CD4-positive, alpha-beta T cell treated with Interleukin-12 subunit alpha and Interleukin-12 subunit beta, for 1 hour (primary cell): ENCODE measurements at places on chromosomes 2 and 18.

GRCh38 chr2:83874712-83875430, 584.2 kb downstream of the SUCLG1 start:
- DNase-seq, result no peak

DNA sequence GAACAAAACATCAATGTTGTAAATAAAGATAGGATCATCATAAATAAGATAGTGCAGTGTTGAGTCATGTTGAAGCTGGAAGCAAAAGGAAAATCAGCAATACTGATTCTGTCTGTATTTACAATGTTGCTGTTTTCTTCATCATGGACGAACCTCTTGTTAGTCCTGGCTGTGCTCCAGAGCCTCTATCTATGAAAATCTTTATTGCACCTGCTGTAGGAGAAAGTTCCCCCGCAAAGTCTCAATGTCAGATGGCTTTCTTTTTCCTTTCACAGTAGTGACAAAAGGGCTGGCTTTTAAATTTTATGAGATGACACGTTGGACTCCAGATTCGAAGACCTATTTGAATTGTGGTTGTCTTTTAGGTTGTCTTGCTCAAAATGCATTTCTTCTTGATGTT, 98.5 kb upstream of the LRRTM1 start:
- DNase-seq, result no peak

DNA sequence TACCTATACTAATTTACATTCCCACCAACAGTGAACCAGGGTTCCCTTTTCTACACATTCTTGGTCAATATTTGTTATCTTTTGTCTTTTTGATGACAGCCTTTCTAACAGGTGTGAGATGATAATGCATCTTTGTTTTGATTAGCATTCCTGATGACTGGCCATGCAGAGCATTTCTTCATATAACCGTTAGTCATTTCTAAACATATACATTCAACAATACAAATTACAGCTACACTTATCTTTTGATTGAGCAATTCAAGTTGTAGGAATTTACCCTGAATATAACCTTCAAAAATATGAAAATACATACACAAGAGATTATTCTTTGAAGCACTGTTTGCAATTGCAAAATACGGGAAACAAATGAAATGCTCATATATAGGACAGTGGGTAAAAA, 94.9 kb downstream of the TMEM131 start:
- no peak for DNase-seq

GRCh38 chr18:13364721-13365205, 146.2 kb downstream of the LDLRAD4 start:
- DNase-seq, result no peak

DNA sequence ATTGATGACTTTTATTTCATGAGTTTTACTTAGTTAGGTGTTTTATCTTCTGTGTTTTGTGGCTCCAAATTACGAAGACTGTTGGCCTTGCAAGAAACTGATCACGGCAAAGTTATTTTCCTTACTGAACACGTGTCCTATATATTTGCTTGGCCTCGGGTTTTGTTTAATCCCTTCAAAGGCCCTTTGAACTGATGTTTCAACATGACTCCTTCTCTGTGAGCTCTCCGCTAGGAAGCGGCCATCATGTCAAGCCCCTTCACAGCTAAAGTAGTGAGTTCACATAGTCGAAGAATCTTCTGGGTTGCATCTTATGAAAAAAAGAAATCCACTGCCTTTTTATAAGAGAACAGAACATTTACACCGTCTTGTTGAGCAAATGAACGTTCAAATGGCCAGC, 159.3 kb downstream of the GBX2 start:
- DNase-seq, result no peak

GRCh38 chr18:31057051-31057450, 14.5 kb upstream of the DSC3 start:
- no peak for DNase-seq

- DNase-seq, result no peak
Measured at GRCh38 chr2:123717636-123718334, 307.3 kb upstream of the CNTNAP5 start.

GRCh38 chr2:225556461-225556860, 157.0 kb downstream of the NYAP2 start:
- no peak for DNase-seq

- DNase-seq, result peak; percentile 65
Measured at GRCh38 chr2:96537734-96538486, 1.4 kb downstream of the ARID5A start.

DNA sequence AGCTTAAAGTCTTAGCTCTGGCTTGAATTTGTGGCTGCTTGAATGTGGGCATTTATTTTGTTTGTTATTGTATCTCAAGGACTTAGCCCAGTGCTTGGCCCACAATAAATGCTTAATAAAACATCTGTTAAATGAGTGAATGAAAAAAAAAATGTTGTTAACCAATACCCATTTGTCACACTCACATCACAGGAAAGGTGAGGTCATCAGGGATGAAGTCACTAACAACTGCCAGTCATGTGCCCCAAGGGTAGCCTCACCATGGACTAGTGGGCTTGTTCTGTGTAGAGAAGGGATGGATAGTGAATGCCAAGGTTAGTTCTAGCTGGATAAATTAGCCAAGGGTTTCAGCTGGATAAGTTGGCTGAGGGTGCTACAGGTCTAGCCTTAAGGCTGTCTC, 3.0 kb downstream of the NRBP1 start:
- DNase-seq, result peak; percentile 46

- DNase-seq, result no peak
Measured at GRCh38 chr2:165825041-165825440, 31.0 kb upstream of the GALNT3 start.

DNA sequence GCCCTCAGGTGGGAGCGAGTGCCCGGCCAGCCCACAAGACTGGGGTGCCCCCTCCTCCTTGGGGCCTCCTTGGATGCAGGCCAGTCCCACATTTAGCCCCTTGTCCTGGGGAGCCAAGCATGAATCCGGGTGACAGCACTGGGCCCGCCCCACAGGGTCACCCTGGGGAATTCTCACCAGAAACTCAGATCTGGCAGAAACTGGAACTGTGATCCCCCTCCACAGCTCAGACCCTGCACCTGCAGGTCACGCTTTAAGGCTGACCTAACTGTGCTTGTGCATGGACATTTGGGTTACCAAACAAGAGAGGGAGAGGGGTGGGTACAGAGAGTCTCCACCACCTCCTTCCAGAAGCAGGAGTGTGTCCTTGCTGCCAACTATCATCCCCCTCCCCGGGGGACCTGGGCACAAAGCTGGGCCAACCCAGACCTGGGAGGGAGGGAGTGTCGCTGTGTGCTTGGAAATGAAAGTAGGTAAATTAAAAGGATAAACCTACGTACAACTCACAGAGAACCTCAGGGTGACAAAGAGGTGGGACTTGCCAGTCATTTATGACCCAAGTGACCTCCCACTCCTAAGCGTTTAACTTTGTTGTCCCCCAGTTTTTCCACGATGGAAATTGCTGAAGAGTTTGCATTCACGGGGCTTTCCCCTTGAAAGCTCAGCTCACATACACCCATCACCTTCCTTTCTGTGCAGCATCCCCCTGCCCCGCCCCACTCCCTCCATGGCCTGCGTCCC, 9.1 kb downstream of the ITM2C start:
- no peak for DNase-seq

- no peak for DNase-seq
Measured at GRCh38 chr18:38648179-38648578, 1082.6 kb upstream of the CELF4 start.

- DNase-seq, result no peak
Measured at GRCh38 chr18:61993831-61994230, 101.0 kb upstream of the RNF152 start.

DNA sequence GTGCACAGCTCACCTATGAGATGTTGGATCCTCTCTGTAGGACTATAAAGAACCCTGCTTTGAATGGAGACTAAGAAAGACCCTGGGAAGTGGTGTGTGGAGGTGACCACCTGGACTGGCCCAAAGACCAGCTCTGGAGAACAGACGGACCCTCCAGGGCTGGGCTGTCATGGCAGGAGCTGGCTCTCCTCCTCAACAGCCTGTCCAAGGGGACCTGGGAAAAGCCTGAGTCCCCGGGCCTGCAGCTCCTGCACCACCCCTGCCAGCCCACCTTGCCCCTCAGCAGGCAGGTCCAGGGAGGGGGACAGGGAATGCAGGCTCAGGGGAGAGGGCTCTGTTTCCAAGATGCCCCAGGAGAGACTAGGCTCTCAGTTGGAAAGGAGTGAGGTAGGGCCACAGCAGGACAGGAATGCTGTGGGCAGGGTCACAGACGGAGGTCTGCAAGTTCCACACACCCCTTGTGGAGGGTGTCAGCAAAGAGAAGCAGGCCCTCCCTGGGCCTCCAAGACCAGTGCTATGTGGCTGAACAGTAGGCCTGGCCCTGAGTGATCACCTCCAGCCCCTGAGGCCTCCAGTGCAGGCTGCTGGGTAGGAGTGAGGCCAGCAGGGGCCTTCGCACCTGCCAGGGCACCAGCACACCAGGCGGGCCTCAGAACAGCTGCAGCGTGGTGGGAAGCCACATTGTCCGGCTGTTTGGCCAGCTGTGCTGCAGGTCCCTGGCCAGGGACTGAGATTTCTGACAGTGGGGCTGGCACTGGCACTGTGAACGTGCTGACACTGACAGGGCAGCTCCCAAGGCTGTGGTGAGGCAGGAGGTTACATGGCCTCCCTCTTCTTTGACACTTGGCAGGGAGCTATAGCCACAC, 86.4 kb upstream of the OTOS start:
- DNase-seq, result no peak

DNA sequence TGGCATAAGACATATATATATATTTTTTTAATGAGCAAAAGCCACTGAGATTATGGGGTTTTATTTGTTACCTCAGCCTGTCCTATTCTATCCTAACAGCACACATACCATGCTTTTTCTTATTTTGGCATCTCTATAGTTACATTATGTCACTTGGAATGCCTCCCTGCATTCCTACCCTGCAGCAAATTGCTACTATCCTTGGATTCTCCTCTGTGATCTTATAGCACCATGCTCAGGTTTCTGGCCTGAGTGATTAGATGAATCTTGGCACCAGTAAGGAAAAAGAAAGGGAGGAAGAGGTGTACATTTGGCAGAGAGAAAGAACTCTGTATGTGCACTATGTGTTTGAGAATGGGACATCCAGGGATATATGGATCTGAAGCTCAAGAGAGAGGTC, 86.3 kb upstream of the PELI1 start:
- DNase-seq, result no peak

DNA sequence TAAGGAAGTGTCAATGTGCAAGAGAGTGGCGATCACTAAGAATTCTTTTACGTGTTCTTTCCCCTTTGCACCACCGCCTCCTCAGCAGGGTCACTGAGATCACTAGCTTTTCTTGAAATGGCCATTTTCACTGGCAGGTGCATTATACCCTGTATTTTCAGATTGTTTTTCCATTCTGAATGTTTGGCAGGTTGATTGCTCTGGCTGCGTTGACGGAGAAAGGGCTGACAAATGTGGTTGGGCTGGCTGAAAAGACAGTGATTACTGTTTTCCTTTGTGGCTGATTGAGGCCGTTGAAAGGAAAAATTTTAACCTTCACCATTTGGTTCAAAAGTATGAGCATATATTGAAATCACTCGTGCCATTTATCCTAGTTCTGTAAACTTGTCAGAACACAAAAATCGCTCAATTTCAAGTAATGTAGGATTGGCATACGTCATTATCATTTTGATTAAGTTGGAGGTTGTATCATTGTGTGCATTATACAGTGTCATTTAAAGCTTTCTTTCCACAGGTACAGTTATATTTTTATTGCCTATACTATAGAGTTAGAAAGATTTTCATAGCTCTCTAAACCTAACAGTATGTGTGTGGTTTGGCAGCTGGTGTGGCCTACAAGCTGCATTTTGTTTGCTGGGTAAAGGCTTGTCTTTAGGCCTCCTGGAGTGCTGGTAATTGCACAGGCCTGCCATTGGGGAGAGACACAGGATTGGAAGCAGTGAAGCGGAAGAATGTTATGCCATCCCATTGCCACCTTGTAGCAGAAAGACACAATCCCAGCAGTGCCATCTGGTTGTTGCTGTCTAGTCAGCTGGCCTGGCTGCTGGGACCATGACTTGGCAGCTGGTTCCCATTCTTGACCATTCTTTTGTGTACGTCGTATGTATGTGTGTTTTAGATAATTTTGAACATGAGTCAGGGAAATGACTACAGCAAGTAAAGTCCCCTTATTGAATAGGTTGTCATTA, 36.7 kb downstream of the DYNC1I2 start:
- no peak for DNase-seq

DNA sequence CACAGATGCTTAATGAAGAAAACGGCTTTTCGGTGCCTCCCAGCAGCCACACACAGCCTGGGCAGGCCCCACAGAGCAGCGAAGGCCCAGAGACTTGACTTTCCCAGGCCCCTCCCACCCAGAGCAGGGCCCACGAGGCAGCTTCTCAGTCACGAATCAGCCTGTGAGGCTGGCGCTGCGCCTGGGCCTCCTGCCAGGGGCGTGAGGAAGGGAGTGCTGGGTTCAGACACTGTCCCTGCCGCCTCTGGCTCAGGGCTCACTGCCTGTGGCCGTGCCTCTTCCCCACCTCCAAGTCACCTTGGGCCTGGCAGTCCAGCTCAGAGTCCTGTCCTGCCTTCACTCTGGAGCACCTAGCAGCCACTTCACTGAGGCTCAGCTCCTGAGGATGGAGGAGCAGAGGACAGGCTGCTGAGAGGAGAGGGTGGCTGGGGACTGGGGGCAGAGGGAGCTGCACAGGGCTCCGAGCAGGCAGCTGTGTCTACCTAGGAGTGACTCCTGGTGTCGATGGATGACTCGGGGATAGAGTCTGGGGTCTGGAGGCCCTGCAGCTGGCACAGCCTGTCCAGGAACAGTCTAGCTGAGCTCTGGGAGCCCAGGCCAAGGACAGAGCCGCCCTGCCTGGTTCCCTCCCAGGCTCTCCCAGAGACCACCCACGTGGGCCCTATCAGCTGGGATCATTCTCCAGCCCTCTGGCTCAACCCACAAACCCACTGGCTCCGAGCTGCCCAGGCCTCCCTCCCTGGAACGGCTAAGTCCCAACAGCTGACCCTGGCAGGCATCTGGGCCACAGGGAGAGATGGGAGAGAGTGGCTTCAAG, 36.4 kb upstream of the FOSL2 start:
- peak; percentile 44 for DNase-seq

- DNase-seq, result peak; percentile 78
Measured at GRCh38 chr2:68766376-68766845, 31.8 kb downstream of the ARHGAP25 start.

- DNase-seq, result no peak
Measured at GRCh38 chr2:160213511-160213910, 13.4 kb upstream of the ITGB6 start.

DNA sequence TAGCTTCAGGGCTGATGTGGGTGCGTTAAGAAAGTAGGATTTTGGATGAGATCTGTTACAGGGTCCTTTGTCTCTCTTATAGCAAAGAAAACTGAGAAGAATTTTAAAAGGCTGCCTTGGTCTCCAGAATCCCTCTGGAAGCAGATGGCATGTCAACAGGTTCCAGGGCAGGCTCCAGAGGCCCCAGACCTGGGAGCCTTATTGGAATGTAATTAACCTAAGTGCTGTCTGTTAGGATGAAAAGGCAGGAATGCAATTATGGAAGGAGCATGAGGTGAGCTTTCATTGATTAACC, 97.2 kb upstream of the PKDCC start:
- no peak for DNase-seq

DNA sequence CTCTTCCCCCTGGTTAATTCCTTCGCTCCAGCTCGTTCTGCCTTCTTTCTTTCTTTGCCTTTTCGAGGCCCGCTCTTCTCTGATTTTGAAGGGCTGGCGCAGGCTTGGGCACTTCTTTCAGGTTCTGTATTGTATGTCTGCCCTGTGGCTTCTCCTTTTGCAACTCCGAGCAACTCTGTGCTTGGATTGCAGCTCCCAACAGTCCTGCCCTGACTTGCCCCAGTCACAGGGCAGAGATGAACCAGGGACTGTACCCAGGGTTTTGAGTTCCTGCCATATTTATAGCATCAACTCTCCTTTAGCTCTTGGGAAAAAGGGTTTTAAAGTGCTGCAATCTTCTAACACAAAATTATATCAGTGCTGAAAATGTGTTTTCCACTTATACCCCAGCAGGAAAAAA, 31.1 kb upstream of the CD8A start:
- DNase-seq, result no peak

- no peak for DNase-seq
Measured at GRCh38 chr2:67240507-67240906, 156.6 kb upstream of the ETAA1 start.
